Activated T-helper 17 cell treated with anti-CD3 and anti-CD28 coated beads, Interleukin-2, amount 50 U/mL, for 72 hours (primary cell): ENCODE measurements at places on chromosomes 13 and 19.

DNA sequence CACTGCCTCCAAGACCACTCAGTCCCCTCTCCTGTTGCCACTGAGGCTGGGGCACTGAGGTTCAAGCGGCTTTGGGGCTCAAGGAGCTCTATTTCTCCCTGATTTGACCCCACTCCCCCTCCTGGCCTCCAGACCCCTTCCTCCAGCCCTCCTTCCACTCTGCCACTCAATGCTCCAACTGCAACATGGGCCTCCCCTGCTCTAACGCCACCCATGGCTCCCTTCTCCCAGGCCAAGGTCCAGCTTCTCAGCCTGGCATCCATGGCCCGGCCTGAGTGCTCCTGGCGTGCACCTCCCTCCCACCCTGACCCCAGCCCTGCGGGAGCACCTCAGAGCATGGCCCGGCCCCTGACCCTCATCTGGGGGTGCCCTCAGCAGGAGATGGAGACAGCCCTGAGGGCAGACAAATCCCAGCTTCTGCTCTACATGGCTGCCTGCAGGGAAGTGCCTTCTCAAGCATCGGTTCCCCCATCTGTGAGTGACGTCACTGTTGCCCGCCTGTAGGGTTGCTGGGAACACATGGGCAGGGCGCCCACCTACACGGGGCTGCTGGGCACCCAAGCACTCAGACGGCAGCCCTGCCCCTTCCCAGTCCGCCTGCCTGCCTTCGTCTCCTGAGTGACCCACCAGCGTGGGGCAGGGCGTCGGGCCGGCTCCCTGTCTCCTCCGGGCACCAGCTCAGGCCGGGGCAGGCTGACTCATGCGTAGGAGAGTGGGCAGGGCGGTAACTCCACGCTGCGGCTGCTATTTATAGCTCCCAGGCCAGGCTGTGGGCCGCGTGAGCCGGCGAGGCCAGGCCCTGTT, 1.6 kb upstream of the DIRAS1 start:
- H3K4me1 ChIP-seq: no peaks in the 10 kb centered on the region
- H3K27ac ChIP-seq: no peak overlapping the region
- H3K36me3 ChIP-seq: no peaks in the 10 kb centered on the region
- no peak for ATAC-seq
- H3K27me3 ChIP-seq: peaks cover 15% of the 10 kb centered on the region

- no peak overlapping the region for H3K27ac ChIP-seq
- H3K27me3 ChIP-seq: peaks cover 13% of the 10 kb centered on the region
- H3K4me3 ChIP-seq: no peak overlapping the region
- no peaks in the 10 kb centered on the region for H3K4me1 ChIP-seq
Measured at GRCh38 chr13:98307463-98308085, 130.5 kb upstream of the RNF113B start.

DNA sequence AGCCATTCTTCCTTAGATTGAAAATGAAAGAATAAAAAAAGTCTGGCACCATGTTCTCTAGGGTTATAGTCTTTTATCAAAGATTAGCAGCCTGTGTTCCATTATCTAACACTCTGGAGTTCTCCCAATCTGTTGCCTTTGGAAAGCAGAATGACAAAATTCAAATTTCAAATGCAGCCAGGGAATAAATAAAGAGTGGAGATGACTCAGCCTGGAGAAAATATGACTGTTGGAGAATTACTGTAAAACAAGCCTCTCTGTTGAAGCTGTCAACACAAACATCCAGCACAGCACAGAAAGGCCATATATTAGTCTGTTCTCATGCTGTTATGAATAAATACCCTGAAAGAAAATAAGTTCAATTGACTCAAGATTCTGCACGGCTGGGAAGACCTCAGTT, 650.5 kb upstream of the SLC10A2 start:
- H3K36me3 ChIP-seq: no peaks in the 10 kb centered on the region
- no peak for ATAC-seq
- H3K4me1 ChIP-seq: no peaks in the 10 kb centered on the region
- H3K27ac ChIP-seq: no peak overlapping the region
- H3K4me3 ChIP-seq: no peak overlapping the region
- no peaks in the 10 kb centered on the region for H3K27me3 ChIP-seq

GRCh38 chr13:99653526-99653925, 152.3 kb downstream of the TM9SF2 start:
- no peaks in the 10 kb centered on the region for H3K36me3 ChIP-seq
- ATAC-seq: no peak
- peaks cover 15% of the 10 kb centered on the region for H3K4me1 ChIP-seq
- no peak overlapping the region for H3K27ac ChIP-seq

DNA sequence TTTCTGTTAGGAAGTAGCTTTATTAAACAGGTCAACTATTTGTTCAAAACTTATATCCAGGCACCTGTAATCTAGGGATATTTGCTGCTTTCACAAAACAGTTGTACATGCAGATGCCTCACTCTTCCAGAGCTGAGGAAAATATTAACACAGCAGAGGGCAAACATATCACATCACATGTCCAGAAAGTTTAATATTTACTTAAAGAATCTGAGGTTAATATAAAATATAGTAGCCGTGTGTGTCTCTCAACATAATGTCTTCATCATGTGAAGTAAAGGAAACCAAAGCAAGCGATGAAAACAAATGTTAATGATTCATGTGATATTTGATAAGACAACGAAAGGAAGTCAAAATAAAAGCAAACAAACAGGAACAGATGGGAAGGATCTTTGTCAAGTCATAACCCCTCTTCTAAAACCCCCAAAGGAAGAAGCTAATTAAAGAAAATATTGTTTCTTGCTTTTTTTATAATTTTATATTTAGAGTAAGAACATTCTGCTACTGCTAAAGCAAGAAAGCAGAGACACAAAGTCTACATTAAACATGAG, 418.8 kb downstream of the DACH1 start:
- no peak overlapping the region for H3K4me3 ChIP-seq
- no peaks in the 10 kb centered on the region for H3K36me3 ChIP-seq
- H3K27ac ChIP-seq: no peak overlapping the region
- no peaks in the 10 kb centered on the region for H3K4me1 ChIP-seq

- ATAC-seq: peak; percentile 85
- H3K27me3 ChIP-seq: peaks cover 13% of the 10 kb centered on the region
- peaks cover 49% of the 10 kb centered on the region for H3K36me3 ChIP-seq
- H3K27ac ChIP-seq: peak overlapping the region; percentile 36
- peaks cover 9% of the 10 kb centered on the region for H3K4me1 ChIP-seq
Measured at GRCh38 chr19:50414864-50415660, 3.7 kb upstream of the SPIB start.
